Dermis blood vessel endothelial cell (primary cell): ENCODE measurements at places on chromosomes 13 and 19.

GRCh38 chr13:77836423-77836822, 82.2 kb downstream of the EDNRB start:
- DNase-seq = no peak

DNA sequence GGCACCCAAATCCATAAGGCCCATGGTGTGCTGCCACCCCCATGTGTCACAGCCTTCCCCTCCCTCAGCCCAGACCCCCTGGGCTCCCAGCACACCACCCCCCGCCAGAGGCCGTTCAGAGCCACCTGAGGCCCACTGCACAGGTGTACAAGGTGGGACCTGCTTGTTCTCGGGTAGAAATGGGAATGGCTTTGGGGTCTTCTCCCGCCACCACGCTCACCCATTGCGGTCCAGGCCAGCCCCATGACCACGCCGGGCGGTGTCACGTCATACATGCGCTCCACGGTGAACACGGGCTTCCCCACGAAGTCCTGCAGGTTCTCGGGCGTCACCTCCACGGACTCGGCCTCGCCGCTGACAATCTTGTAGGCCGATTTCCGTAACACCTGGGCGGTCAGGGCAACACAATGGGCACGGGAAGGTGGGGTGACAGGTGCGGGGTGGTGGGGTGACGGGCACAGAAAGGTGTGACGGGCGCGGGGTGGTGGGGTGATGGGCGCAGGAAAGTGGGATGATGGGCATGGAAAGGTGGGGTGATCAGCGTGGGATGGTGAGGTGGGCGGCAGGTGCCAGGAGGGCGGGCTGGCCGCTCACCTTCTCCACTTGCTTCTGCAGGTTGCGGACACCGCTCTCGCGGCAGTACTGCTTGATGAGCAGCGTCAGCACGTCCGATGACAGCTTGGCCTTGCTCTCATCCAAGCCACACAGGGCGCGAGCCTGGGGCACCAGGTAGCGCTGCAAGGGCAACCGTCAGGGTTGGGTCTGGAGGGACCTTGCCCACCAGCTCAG, 4.3 kb downstream of the RPL36 start:
- DNase-seq = no peak

GRCh38 chr19:54047616-54048015, 16.1 kb downstream of the VSTM1 start:
- DNase-seq = no peak

DNA sequence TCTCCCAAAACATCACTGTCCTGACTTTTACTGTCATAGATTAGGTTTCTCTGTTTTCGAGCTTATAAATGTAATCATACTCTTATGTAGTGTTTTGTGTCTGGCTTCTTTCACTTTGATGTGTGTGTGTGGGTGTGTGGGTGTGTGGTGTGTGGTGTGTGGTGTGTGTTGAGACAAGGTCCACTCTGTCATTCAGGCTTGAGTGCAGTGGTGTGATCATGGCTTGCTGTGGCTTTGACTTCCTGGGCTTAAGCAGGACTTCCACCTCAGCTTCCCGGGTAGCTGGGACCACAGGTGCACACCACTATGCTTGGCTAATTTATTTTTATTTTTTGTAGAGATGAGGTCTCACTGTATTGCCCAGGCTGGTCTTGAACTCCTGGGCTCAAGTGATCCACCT, 59.6 kb downstream of the PDS5B start:
- no peak for DNase-seq

DNA sequence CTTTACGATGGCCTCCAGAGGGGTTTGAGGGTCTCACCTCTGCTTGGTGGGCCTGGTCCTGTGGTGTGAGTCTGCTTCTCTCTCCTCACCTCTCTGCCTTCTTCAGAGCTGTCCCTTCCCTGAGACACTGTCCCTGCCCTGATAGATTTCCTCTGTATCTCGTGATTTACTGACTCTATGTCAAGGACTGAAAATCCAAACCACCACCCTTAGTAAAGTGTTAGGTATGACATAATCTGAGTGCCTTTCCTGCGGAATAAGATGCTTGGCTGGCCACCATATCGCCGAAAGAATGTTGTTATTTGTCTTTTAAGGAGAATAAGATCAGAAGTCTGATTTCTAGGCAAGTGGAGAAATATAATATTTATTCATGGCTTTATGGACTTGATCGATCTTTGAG, 7.2 kb downstream of the SLC25A15 start:
- DNase-seq = no peak
